ENCODE measurements at places on chromosomes 5 and 9.
A peak's percentile ranks its signal among the peaks of the same experiment; 100 is the strongest.

DNA sequence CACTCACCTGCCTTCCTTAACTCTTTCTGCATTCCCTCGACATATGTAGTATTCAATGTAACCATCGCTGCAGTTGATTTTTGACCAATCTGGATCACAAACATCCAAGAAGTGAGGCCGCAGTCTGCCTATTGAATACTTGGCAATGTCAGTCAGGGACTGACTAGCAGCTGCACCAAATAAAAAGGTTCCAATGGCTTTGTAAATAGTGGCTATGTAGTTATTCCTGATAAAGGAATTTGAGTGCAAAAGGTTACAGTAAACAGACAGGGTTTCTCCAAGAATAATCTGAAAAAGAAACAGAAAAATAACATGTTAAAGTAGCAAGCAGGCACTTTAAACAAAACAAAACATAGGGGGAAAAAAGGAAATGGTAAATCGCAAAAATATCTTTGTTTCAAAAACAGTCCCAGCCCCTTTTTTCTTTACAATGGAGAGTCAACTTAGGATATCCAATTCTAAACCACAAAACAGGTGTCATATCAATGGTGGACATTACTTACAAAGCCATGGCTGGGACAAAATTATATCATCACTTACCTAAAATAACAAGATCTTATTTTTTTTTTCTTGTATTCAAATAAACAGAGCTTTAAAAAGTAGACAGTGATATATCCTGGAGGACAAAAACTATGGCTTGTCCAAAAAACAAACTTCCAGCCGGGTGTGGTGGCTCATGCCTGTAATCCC lies 66.8 kb downstream of the PLPP1 start:
- DNase-seq, result no peak

GRCh38 chr9:135039916-135040645 lies 47.4 kb upstream of the OLFM1 start:
- DNase-seq, result no peak

DNA sequence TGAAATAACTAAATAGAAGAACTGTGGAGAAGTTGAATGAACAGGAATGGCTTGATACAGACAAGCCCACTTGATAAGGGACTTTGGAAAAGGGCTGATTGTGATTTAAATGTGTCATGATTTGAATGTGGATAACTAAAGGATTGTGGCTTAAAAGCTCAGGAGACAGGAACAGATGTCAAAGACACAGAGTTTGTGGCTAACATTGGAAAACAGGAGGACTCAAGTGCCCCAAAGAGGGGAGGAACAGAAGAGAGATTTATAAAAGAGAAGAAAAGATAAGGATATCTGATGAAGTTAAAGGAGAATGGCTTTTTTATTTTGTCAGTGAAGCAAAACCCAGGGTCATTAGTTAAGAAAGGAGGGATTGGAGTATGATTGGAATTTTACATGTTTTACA lies 124.2 kb upstream of the TRPM3 start:
- no peak for DNase-seq

DNA sequence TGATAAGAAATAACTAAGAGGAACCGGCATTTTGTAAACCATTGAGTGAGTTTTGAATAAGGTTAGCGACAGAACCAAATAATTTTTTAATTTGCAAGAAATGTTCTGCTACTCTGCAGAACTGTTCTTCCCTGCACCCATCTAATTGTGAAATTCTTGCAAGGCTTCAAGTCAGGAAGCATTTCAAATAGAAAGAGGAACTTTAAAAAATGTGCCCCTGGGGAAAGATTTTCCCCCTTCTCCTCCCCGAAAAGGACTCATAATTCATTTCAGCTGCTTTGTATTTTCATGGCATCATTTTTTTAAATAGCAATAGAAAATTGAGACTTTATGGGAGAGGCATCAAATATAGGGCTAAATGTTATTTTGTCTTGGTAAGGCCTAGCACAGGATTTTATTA lies 180.9 kb upstream of the ANKRD55 start:
- DNase-seq, result peak; percentile 83

- DNase-seq, result peak; percentile 49
Measured at GRCh38 chr5:54844905-54845566, 140.4 kb downstream of the ESM1 start.

GRCh38 chr5:28809811-28810750 lies 1771.7 kb upstream of the CDH9 start:
- no peak for DNase-seq

GRCh38 chr9:35748242-35748857 lies 678 bp downstream of the GBA2 start:
- DNase-seq, result no peak

DNA sequence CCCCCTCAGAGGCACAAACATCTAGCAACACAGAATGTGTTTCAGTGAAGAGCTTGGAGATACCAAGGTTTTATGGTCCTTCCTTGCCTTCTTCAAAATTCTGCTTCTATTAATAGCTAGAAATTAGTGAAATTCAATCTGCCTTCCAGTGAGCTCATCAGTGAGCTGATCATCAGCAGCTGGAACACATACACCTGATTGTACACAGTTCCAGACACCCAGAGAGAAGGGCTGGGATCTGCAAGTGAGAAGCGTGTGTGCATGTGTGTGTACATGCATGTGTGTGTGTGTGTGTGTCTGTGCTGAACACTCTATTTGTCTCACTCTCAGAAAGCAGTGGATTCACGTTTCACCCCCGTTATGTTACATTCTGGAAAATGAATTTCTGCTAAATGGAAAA lies 28.5 kb downstream of the CFAP90 start:
- no peak for DNase-seq

DNA sequence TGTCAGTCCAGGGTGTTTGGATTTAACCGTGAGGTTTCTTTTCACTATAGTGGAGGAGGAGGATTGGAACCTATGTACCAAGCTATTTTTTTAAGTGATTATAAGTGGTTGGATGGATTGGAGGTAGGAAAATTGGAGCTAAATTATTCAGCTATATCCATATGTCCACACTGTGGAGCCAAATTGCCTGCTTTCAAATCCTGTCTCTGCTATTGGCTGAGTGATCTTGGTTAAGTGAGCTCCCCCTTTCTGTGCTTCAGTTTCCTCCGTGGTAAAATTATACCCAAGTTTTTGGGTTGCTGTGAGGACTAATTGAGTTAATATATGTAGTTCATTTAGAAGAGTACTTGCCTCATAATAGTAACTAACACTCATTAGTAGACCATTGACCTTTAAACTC lies 2.5 kb downstream of the CENPP start:
- peak; percentile 11 for DNase-seq

DNA sequence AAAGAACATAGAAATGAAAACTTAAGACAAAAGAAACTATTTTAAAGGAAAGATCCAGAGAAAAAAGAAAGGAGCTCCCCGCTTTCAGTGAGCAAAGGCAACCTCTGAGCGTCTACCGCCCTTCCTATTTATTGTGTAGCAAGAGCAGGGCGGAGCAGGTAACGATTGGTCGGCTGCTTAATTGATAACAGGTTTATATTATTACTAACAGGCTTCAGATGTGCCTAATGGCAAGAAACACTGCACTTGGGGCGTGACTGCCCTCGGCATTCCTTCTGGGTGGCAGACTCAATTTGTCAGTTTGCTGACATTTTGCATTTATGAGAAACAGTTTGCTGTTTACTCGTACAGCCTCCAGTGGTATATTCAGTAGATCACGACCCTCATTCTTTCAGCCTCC lies 482.7 kb upstream of the C9orf72 start:
- no peak for DNase-seq

DNA sequence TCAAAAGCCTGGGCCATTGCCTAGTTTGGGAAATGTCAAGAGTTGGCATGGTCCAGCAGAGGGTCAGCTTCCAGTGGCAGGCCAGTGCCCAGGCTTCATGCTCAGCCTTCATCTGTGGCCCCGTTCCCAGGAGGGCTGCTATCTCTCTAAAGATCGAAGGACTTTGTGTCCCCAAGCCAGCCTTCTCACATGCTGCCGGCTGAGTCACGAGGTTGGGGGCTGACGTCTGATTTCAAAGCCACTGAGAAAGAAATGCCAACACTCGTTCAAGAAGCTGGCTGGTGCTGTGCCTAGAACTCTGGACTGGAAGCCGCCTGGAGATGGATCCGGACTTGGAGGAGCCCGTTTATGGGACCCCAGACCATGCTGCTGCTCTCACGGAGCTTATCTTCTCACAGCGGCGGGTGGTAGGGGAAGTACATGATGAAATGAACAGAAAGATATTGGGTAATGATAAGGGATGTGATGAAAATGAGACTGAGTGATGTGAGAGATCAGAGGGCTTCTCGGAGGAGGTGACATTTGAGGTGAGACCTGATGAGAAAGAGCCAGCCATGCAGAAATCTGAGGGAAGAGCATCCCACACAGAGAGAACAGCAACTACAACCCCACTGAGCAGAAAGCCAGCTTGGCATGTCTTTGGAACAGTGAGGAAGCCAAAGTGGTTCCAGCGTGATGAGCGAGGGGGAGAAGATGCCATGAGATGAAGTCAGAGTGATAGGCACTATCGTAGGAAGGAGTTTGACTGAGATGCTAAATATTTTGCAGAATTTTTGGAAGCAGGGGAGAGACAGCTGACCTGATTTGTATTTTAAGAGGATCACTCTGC lies 54.9 kb upstream of the BOD1 start:
- peak; percentile 33 for DNase-seq

DNA sequence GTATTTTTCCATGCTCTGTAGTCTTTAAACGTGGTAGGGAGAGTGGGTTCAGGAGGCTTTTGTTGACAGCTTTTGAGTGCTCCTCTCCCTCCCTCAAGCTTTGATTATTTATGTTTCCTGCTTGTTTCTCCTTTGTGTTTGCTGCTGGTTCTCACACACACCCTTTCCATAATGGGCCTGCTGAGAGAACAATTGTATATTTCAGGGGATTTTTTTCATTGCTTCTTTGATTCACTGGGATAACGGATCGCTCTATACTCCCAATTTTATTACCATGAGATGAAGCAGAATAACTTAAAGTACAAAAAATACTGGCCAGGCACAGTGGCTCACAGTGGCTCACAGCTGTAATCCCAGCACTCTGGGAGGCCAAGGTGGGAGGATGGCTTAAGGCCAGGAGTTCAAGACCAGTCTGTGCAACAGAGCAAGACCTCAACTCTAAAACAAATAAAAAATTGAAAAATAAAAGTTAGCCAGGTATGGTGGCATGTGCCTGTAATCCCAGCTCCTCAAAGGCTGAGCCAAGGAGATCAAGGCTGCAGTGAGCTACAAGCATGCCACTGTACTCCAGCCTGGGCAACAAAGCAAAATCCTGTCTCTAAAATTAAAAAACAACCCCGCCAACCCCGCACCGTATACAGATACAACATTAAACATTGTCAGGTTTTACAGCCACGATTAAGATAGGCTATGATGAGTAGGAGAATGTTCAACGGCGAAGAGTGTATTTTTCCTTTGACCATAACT lies 66.9 kb downstream of the USP20 start:
- DNase-seq, result no peak
